Stimulated activated CD4-positive, alpha-beta T cell treated with anti-CD3 and anti-CD28 coated beads, Interleukin-1b, Interleukin-23, amount 100 ng/mL, for 1 hour (primary cell): ENCODE measurements at places on chromosomes 12 and 14.

GRCh38 chr12:82414044-82414443 lies 55.7 kb downstream of the METTL25 start:
- DNase-seq, result no peak

GRCh38 chr12:15931590-15932053 lies 20.5 kb downstream of the DERA start:
- no peak for DNase-seq

DNA sequence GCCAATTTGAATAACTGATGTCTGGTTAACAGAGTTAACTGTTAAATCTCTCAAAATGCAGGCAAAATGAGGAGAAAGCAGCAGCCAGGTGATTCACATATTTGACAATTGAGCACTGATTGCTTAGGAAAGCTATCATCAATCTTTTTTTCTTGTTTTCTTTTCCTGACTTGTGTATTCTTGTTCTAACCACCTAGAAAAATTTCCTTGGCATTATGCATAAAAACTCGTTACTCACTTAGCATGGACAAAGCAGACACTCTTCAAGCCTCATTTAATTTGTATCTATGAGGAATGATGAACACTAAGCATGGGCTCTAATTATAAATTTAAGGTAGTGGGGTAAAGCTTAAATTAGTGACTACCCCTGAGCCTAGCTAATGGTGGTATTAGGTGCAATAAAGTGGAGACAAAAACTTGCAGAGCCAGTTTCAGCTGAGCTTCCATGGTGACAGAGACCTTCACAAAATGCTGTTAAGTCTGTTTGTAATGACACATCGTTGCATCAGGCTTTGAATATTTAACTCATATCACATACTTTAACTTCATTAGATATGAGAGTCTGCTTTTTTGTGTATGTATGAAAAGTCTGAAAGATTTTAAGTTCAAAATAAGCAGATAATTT lies 52.0 kb downstream of the RASSF9 start:
- DNase-seq, result no peak

DNA sequence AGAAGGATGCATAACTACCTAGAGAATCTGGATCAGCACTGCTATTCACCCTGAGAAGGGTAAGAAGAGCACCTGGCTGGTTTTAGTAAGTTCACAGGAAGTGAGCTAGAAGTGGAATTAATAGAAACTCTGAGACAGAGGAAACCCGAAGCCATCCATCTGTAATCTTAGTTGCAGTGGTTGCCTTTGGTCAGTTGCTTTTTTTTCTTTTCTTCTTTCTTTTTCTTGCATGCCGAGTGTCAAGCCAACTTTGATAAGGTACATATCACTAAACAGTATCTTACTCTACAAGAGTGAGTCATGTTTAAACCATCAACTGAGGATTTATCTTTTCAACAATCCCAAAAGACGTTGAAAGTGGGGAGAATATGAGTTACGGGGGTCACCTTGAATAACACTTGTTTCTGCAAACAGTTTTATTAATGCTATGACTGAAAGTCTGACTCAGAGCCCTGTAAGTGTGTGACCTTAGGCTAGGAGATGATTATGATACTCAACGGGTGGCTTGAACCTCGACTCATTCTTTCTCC lies 26.7 kb downstream of the C12orf75 start:
- DNase-seq, result no peak

DNA sequence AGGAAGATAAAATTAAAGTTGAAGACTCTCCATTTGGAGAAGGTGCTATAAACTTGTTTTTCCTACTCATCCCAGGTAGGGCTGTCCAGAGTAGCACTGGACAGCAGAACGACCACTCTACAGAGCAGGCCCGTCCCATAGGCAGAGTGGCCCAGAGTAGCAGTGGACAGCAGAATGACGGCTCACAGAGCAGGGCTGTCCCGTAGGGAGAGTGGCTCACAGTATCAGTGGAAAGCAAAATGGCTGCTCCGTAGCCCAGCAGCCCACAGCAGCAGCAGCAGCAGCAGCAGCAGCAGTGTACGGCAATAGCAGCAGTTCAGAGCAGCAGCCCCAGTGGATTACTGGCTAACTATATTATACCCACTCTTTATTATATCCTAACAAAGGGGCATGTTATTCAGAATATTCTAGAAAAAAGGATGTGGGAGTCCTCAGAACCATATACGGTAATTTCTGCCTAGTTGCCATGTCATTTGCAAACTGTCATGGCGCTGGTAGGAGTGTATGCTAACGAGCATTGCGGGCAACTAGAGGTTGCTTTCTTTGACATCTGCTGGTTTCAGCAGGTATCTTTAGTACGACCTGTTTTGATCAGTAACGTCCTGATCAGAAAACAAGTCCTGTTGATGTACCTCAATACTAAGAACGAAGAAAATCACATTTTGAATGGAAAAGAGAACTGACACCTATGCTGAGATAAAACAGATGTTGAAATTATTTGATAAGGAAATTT lies 567.3 kb downstream of the SLC16A7 start:
- DNase-seq, result no peak

- DNase-seq, result no peak
These were observed 15.5 kb downstream of the MBIP start for GRCh38 chr14:36304895-36305294.

- no peak for DNase-seq
These were observed 184.2 kb upstream of the DIO3 start for GRCh38 chr14:101377069-101377468.

GRCh38 chr14:67237591-67237990 lies 3.6 kb upstream of the PALS1 start:
- no peak for DNase-seq

DNA sequence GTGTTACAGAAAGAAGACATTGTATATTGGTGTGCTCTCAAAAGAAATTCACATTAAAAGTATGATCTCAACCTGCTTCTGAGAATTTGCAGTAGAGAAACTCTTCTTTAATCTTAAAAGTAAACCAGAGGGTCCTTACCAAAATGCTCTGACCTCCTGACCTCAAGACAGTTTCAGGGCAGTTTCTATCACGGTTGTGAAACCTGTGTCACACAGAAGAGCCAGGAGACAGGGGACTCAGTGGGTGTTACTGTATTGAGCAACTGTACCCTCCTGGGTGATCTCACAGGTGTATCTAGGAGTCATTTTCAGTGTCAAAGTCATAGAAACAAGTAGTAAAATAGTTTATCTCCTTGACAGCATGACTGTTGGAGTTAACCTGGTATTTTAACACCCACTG lies 178.0 kb downstream of the GRIP1 start:
- DNase-seq, result no peak

DNA sequence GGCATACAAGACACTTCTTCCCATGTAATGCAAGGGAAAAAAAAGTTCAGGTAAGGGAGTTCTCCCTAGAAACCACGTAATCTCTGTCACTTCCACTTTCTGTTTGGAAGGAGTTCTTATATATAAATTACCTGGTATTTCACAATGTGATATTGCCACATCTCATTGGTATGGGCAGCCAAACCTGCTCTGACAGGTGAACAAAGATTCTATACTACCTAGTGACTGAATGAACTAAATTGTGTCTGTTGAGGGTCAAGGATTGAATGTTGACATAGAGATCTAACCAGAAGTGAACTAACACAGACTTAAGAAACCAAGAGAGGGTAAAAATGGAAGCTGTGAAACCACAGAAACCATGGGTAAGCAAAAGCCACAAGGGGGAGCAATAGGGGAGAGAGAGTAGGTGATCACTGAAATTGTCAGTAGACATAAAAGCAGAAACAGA lies 161.3 kb downstream of the RPL10L start:
- DNase-seq, result no peak

DNA sequence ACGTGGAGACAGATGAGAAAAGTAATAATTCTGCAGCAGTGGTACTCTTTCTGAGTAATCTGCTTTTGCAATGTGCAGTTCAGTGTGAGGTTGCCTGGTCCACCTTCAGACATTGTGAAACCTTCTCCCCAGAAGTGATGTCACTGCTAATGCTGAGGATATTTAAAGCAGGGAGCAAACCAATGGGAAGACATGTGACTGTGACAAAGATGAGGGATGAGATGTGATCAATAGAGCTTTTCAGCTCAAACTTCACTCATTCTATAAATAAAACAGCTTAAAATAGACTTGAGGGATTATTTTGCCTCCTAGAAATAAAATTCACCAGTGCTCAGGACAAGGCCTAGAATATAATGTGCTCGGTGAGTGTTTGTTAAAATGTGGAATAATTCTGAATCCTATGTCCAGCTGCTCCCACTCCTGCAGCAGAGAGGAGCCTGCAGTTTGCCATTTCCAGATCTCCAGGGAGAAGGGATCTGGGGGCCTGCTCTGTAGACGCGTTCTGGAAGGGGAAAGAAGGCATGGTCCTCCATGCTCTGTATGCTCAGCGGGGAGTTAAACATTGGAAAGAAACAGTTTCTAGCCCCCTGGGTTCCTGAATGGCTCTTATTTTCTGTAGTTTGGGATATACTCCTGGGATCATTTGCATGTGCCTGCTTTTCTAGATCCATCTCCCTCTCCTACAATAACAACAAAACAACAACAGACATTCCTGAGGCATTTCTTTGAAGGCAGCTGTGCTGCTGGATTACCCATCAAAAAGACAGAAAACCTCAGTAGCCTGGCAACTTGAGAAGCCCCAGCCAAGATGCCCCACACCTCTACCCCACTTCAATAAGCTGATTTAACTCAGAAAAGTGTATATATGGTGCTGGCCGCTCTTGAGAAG lies 8.9 kb downstream of the SLC7A8 start:
- no peak for DNase-seq

- no peak for DNase-seq
These were observed 161.3 kb upstream of the TMCC3 start for GRCh38 chr12:94811611-94812010.

- DNase-seq, result no peak
These were observed 39.8 kb downstream of the ACTN1 start for GRCh38 chr14:68939181-68939892.
